Right ventricle myocardium inferior (tissue), 1 donor: ENCODE measurements at places on chromosomes 2 and 18.
A peak's percentile ranks its signal among the peaks of the same experiment; 100 is the strongest.

- no peak for DNase-seq
These were observed 330.3 kb upstream of the KCNJ3 start for GRCh38 chr2:154368153-154368552.

- no peak for DNase-seq
These were observed 112.3 kb downstream of the BCL2 start for GRCh38 chr18:63207143-63207790.

- no peak for DNase-seq
These were observed 24.6 kb upstream of the STK25 start for GRCh38 chr2:241532733-241533601.

GRCh38 chr2:165434865-165435496 is 34.5 kb upstream of the CSRNP3 start:
- DNase-seq = no peak

- no peak for DNase-seq
These were observed 38.8 kb downstream of the DNER start for GRCh38 chr2:229675569-229675968.

DNA sequence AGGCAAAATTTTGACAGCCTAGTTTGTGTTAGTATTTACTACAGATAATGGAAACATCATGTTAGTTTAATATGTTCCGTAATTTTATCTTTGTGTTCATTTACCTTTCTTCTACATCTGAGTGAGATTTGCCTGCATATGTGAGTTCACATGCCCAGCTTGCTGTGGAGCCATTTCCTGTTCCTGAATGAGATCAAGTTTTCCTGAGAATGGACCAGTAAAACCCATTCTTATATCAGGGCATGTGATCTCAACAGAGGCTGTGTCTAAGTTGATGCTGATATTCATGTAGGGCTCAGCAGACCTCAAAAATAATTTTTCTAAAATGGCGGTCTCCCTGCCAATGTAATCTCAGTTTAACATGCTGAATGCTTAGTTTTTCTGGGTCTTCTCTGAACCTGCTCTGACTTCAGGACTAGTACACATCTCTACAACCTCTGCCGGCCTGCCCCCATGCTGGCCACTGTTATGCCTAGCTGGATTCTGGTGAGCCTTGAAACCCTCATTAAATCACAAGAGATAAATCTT is 1.0 kb downstream of the IL1A start:
- no peak for DNase-seq

- DNase-seq = peak; percentile 98
These were observed at the start of gene ODC1 for GRCh38 chr2:10447895-10448575. ODC1 (minus strand) TSS chr2:10448327; CDS start chr2:10445032, 3,295 bp downstream.
